Right hindlimb (tissue), 1 donor: ENCODE measurements at places on chromosomes 3 and 15.
A peak's percentile ranks its signal among the peaks of the same experiment; 100 is the strongest.

DNA sequence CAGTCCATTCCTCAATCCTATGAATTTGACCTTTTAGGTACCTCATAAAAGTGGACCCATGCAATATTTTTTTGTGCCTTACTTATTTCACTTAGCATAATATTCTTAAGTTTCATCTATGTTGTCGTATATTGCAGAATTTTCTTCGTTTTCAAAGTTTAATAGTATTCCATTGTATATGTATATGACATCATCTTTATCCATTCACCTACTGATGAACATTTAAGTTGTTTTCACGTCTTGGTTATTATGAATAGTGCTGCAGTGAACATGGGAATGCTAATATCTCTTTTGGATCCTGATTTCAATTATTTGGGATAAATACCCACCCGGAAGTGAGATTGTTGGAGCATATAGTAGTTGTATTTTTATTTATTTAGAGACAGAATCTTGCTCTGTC, 65.1 kb downstream of the AP4E1 start:
- no peak for DNase-seq

- peak; percentile 42 for DNase-seq
These were observed 118.0 kb upstream of the C3orf80 start for GRCh38 chr3:160106905-160107861.

- DNase-seq = no peak
These were observed 41.2 kb downstream of the SLC6A11 start for GRCh38 chr3:10857235-10857634.

- DNase-seq = no peak
These were observed 36.9 kb upstream of the ARPP21 start for GRCh38 chr3:35602395-35602936.

DNA sequence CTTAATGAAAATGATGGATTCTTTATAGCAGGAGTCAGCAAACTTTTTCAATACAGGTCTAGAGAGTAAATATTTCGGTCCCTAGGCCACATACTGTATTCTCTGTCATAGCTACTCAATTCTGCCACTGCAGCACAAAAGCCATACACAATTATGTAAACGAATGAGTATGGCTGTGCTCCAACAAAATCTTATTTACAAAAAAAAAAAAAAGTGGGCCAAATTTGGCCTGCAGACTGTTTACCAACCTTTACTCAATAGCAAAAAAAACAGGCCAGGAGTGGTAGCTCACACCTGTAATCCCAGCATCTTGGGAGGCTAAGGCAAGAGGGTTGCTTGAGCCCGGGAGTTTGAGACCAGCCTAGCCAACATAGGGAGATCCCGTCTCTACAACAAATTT, 41.1 kb downstream of the TTBK2 start:
- no peak for DNase-seq

DNA sequence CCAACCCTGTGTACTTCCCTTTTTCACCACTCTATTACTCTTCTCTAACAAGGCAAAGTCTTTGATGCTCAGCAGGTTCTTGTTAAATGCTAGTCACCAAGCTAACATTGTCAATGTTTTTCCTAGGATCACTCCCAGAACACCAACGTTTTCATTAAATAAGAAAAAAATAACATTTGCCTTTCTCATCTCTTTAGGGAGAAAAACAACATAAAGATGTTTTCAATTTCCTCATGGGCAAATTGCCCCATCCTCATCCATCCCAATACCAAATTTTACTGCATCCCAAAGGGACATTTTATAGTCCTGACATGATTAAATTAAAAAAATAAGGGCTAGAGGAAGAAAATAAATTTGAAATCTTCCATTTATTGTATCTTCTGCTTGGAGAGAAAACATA, 106.5 kb downstream of the SUCNR1 start:
- DNase-seq = no peak

- DNase-seq = no peak
These were observed 50.3 kb upstream of the OSBPL11 start for GRCh38 chr3:125645616-125646015.
